ENCODE measurements at places on chromosomes 16 and 17.

- DNase-seq = no peak
These were observed 10.7 kb upstream of the HSD17B2 start for GRCh38 chr16:82024316-82024715.

DNA sequence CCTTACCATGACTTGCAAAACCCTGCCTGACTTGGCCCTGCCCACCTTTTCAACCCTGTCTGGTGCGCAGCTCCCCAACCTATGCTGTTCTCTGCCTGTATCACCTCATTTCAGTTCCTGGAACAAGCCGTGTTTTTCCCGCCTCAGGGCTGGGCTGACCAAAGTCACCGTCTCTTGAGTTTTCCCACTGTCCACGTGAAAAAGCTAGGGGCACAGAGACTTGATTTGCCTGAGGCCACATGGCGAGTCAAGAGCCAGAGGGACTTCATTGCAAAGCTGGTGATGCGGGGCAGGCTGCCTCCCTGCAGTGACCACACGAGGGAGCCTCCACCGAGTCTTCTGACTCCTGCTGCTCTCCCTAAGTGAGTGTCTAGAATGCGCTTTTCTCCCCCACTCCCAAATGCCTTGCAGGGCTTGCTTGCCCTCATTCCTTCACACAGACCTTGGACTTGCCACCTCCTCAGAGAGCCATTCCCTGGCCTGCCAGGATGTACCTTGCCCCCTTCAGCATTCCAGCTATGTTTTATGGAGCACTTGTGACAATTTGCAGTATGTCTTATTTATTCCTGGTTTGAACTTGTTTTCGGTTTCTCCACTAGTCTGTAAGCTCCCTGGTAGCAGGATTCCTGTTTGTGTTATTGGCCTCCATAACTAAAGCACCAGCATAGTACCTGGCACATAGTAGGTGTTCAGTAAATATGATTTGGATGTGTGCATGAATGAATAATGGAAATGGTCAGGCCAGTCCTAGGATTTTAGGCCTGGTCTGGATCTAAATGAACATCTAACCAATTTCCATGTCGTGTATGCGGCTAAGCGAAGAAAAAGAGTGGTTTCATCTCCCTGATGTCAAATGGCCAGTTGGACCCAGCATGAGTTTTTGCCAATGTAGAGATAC, 252.3 kb downstream of the SNX29 start:
- DNase-seq = peak; percentile 10

DNA sequence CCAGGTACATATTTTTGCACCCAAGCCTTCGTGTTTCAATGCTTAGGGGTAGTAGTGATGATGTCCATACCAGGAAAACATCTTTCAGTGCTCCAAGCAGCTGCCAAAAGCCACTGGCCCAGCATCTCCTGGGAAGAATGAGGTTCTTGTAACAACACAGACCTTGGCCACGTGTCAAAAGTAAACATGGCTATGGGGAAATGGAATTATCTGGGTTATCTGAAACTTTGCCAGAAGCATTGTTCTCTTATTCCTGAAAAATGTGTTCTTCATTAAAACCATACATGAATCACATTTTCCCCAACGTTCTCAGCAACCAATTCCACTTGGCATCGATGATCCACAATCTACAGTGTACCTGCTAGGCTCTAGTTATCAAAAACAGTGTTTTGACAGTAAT, 524.2 kb upstream of the EEF2KMT start:
- no peak for DNase-seq

GRCh38 chr17:59284317-59284716, 47.1 kb upstream of the YPEL2 start:
- no peak for DNase-seq

- no peak for DNase-seq
These were observed 30.3 kb downstream of the CHD9NB start for GRCh38 chr16:53022374-53022773.

Measured in stimulated activated CD8-positive, alpha-beta memory T cell treated with anti-CD3 and anti-CD28 coated beads, Interleukin-7, amount 100 ng/mL, for 48 hours (primary cell).